ENCODE measurements at places on chromosomes 11 and 22.

- DNase-seq = no peak
Observed at GRCh38 chr22:39496131-39496838, 5.8 kb upstream of the MIEF1 start.

- DNase-seq = no peak
Observed at GRCh38 chr11:112786196-112786595, 175.0 kb upstream of the NCAM1 start.

GRCh38 chr22:49728570-49729271 is 99.0 kb downstream of the BRD1 start:
- no peak for DNase-seq

- DNase-seq = no peak
Observed at GRCh38 chr22:42067671-42068251, 2.9 kb downstream of the NAGA start.
